ENCODE measurements at places on chromosomes 13 and 19. TPM values are rescaled to one million over a fixed set of nuclear protein-coding genes. Genes with fewer than 3 reads are reported as not detected.

CCL25 gene
- polyA plus RNA-seq = not detected

CAPS gene
- polyA plus RNA-seq = 2.8 TPM

PTH2 gene
- not detected for polyA plus RNA-seq

GGN gene
- 0.27 TPM for polyA plus RNA-seq

PDE4C gene
- polyA plus RNA-seq = 0.46 TPM

DNAAF3 gene
- polyA plus RNA-seq = 0.21 TPM

TOMM40 gene
- polyA plus RNA-seq = 27.1 TPM

GRCh38 chr19:13294812-13295567 lies 144.8 kb downstream of the IER2 start:
- no peak for DNase-seq

DNA sequence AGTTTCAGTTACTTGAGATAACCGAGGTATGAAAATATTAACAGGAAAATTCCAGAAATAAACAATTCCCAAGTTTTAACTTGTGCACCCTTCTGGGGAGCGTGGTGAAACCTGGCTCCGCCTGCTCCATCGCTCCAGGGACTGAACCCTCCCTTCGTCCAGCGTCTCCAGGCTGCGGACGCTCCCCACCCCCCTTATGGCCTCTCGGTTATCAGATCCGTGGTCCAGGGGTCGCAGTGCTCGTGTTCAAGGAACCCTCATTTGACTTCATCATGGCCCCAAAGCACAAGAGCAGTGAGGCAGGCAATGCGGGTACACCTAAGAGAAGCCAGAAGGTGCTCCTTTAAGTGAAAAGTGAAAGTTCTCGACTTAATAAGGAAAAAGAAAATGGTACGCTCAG lies 71.1 kb downstream of the ATP11A start:
- DNase-seq = no peak

- no peak for DNase-seq
Observed at GRCh38 chr19:52602941-52603340, 32.9 kb downstream of the ZNF701 start.

DNA sequence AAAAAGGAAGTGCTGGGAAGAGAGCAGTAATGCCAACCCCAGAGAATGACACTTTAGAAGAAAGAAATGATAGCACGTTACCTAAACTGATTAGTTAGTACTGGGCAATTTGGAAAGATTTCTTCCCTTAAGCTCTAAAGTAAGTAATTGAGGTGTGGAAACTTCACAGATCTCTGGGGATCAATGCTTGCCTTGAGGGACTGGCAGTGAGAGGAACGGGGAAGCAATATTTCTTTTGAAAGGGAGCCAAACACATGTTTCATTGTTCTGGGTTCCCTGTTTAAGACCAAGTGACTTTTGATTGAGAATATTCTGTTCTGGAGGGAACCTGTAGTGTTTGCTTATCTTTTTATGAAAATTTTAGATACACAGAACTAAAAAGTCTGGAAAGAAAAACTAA lies 190.5 kb downstream of the NDFIP2 start:
- no peak for DNase-seq

DNA sequence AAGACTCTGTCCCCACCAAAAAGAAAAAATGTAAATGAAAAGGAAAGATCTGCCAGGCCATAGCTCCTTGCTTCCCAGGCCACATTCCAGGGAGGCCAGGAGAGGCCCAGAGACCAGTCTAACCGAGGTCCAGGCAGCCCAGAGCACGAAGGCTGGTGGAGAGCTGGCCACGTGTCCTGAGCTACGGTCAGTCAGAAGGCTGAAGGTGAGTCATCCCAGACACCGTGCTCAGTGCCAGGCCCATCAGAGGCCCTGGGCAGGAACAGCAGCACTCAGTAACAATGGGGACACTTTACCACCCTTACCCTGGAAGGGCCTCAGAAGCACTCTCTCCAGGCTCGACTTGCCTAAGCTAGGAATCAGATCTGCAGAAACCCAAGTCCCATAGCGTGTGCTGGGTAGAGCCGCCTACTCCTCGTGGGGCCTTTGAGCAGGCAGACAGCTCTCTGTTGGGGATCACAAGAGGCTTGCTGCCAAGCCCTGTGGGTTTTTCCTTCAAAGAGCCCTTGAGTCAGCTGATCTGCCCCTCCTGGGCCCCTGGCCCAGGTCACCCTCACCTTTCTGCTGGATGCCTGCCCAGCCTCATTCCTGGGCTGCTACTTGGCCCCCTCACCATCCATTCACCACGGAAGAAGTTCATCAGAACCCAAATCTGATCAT lies 11.6 kb upstream of the DNMT1 start:
- no peak for DNase-seq

DNA sequence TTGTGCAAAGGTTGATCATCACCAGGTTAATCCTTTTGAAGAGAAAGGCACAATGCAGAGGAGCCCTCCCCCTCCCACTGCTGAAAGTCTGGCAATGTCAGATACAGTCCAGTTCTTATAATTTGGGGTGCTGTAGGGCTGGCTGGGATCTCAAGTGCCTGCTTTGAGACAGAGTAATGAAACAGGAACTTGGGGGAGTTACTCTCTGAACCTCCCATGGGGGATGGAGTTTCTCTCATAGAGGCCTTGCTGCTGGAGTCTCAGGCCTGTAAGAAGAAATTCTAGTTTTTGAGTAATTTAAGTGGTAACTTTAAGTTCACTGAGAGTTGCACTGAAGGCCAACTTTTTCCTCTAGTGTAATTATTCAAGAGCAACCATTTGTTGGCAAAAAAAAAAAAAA lies 410.5 kb downstream of the KCNRG start:
- no peak for DNase-seq

DNA sequence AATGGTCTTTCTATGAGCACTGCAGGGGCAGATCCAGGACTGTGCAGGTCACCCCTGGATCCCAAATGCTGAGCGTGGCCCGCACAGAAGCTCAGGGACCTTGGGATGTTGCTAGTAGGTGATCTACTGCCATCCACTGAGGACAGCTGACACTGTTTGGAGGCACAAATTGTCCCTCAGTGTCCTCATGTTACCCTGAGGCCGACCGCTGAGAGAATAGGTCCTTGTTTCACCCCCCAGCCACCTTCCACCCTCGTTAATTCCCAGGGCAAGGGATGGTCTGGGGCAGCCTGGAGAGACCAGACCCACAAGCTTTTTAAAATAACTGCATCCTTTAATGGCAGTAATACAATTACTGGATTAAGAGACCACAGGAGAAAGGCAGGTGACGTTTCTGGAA lies 15.4 kb upstream of the TMEM160 start:
- no peak for DNase-seq

DNA sequence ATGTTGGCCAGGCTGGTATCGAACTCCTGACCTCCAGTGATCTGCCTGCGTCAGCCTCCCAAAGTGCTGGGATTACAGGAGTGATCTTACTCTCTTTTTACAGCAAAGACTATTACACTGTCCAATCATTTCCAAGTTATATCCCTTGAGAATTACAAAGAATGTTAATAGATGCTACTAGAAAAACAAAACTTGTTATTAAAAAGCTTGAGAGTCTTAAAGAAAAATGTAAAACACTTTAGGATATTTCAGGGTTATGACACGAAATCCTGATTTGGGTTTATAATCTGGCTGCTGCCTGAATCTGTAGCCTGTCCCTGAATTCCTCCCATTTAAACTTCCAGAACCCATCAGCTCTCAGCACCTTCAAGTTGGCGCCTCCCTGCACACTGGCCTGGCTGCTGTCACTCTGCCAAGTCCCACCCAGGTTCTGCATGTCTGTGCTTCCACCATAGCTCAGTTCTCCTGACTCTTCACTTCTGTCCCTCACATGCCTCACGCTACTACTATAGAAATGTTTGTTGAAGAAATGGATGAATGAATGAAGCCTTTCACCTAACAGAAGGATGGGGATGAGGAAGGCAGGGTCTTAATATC lies 55.8 kb upstream of the RFXAP start:
- DNase-seq = no peak

- DNase-seq = no peak
Observed at GRCh38 chr13:74132776-74133656, 1.2 kb downstream of the KLF12 start.

GRCh38 chr19:15622991-15623390 lies 8.0 kb downstream of the CYP4F8 start:
- DNase-seq = no peak

- DNase-seq = no peak
Observed at GRCh38 chr13:76622315-76623040, 263.7 kb downstream of the KCTD12 start.

DNA sequence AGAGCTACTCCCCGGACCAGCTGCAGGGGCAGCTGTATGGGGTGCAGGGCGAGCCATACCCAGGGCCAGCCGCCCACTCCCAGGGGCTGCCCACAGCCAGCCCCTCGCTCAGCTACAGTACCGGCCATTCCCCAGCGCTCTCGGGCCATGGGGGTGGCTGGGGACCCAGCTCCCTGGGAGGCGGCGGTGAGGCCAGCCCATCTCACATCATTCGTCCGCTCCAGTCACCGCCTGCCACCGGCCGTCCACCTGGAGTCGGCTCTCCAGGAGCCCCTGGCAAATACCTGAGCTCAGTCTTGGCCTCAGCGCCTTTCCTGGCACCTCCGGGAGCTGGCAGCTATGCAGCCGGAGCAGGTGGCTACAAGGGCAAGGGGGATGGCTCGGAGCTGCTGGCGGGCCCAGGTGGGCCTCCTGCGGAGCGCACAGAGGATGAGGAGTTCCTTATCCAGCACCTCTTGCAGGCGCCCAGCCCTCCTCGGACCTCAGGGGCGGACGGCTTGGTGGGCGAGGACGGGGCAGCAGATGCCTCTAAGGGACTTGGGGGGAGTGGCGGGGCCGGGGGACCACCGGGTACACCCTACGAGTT lies 4.9 kb downstream of the PRR12 start:
- DNase-seq = no peak

- no peak for DNase-seq
Observed at GRCh38 chr13:21225082-21225481, 48.6 kb downstream of the MRPL57 start.

DNA sequence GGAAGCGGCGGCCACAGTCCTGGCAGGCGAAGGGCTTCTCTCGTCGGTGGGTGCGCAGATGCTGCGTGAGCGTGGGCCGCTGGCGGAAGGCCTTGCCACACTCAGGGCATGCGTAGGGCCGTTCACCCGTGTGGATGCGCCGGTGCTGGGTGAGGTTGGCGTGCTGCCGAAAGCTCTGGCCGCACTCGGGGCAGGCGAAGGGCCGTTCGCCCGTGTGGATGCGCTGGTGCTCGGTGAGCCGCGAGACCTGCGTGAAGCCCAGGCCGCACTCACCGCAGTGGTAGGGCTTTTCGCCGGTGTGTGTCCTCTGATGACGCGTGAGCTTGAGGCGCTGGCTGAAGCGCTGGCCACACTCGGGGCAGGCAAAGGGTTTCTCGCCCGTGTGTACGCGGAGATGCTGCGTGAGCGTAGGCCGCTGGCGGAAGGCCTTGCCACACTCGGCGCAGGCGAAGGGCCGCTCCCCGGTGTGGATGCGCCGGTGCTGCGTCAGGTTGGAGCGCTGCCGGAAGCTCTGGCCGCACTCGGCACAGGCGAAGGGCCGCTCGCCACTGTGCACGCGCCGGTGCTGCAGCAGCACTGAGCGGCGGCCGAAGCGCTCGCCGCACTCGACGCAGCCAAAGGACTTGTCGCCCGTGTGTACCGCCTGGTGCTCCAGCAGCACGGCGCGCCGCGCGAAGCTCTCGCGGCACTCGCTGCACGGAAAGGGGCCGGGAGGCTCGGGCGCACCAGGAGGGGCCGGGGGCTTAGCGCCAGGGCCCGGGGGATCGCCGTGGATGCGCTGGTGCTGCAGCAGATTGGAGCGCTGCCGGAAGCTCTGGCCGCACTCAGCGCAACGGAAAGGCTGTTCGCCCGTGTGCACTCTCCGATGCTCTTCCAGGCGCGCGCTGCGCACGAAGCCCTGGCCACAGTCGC lies 4.0 kb upstream of the UBE2M start:
- no peak for DNase-seq

DNA sequence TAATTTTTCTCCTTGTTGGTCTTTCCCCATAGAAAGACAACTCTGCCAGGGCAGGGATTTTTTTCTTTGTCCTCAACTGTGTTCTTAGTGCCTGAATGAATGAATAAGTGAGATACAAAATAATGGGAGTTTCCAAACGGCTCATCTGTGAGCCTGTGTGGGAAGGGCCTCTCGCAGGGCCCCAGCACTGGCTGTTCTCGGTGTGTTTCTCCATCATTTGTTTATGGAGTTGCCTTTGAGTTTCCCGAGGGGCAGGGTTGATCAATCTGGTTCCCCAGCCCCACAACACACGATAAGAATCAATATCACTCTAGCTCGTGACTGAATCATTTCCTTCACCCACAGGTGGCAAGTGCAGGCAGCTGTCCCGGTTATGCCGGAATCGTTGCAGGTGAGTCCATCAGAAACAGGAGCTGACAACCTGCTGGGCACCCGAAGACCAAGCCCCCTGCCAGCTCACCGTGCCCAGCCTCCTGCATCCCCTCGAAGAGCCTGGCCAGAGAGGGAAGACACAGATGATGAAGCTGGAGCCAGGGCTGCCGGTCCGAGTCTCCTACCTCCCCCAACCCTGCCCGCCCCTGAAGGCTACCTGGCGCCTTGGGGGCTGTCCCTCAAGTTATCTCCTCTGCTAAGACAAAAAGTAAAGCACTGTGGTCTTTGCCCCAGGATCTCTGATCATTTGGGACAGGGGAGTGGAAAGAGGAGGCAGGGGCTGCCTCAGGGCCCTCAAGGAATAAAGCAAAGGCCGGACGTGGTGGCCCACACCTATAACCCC lies 14.9 kb downstream of the FXYD5 start:
- no peak for DNase-seq

DNA sequence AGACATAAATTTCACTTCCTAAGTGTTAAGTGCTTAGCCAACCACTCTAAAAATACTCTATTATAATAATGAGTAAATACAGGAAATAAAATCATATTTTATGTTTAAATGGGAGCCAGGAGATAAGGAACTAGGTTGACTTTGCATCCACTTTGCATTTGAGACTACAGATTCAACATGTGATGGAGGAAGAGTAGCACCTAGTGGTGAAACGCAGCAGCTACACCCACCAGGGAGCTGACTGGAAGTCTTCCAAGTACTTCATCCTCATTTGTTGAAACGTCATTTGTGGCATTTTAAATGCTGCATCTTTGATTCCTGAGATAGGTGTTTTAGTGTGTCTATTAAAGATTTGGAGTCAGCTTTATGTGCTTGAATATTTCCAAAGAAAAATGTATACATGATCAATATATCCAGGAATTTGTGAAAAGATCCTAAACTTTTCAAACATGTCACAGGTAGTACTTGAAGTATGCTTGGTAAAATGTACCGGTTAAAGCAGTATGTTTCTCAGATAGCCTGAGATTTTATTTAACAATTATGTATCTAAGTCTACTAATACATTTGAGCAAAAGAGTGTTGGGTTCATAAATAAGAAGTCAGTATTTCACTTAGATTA lies 17.4 kb upstream of the KCTD12 start:
- DNase-seq = peak; percentile 50

Measured in AG04450 (cell line).